Brain (organoid and tissue), 16 donors: ENCODE measurements at places on chromosomes 2 and 18. TPM values are rescaled to one million over a fixed set of nuclear protein-coding genes. Genes with fewer than 3 reads are reported as not detected.

DNA sequence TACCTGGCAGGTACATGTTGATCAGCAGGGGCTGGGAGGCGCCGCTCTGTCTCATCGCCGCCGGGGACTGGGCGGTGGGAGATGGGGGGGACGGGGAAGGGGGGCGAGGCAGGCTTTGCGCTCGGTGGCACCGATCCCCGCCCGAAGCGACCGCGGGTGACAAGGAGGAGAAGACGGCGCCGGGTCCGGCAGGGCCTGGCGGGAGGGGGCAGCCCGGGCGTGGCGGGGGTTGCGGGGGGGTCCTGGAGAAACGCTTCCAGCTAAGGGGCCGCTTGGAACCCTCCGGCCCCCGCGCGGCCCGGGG is at the start of gene FEV:
Gene FEV, minus strand, starts transcription at position 164 of the 304 bp plus-strand sequence. Its CDS starts 109 bp downstream, at position 55.
- DNase-seq: no peak

DNA sequence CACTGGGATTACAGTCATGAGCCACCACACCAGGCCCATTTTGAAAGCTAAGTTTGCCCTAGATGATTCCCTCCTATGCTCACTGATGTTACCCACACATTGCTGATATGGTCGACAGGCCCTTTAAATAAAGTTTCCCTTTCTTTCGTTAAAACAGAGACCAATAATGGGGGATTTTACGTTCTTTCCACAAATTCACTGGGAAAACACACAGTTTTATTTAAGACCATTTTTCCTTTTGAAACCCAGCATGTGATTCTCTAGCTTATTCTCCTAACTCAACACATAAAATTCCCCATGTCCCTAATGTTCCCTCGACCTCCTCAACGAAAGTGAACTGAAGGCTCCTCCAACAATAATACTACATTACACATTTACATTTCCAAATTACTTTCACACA is 223.2 kb downstream of the ANAPC1 start:
- no peak for DNase-seq

DNA sequence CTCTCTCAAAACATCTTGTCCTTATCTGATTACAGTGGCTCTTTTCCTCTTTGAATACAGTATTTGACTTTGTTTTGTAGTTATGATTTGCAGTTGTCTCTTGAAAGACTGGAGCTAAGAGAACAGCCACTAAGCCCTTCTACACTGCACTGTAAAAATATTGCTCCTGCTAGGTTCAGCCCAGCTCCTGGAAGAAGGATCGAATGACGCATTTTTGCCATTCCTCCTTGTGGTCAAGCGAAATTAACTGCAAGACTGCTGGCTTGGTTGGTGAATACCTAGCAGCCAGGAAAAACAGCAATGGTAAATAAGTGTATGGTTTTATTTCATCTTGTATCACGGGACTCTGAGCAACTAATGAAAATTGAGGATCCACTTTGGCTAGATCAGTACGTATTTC is 407.8 kb upstream of the CDH2 start:
- DNase-seq: no peak

ZAP70 gene
- not detected for polyA plus RNA-seq

DNA sequence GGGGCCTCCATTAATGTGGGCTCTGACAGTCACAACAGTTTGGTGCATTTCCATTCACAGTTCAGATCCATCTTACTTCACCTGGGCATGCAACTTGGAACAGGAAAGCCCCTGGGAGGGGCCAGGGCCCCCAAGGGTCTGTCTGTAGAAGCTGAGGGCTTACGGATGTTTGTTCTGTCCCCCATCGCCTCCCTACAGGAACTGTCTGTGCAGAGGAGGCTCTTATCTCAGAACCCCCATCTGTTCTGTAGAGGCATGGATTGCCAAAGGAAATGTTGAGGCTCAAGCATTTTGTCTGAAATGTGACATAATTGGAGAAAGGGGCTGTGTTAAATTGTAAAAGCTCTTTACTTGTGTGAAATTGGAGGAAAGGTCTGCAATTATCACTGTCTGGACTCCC is 334.3 kb downstream of the CLIP4 start:
- DNase-seq: no peak

DNA sequence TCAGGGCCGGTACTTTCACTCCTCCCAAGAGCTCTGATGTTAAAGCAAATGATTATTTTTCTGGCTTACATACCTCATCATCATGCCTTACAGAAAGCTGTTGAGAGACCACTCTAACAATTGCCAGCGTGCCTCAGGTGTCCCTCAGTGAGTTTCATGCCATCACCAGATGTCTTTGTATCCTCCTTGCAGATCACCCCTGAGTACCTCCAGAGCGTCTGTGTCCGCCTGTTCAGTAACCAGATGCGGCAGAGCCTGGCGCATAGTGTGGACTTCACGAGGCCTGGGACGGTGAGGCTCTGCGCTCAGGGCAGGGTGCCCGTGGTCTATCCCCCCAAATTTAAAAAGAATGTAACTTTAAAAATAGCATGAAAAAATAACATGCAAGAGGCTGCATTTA is 41.3 kb downstream of the ARMC9 start:
- DNase-seq: no peak

CD8B2 gene
- 1.6 TPM for polyA plus RNA-seq

- no peak for DNase-seq
Measured at GRCh38 chr2:24339856-24340262, 20.5 kb downstream of the ITSN2 start.

- no peak for DNase-seq
Measured at GRCh38 chr2:45438872-45439665, 172.0 kb downstream of the SRBD1 start.

DNA sequence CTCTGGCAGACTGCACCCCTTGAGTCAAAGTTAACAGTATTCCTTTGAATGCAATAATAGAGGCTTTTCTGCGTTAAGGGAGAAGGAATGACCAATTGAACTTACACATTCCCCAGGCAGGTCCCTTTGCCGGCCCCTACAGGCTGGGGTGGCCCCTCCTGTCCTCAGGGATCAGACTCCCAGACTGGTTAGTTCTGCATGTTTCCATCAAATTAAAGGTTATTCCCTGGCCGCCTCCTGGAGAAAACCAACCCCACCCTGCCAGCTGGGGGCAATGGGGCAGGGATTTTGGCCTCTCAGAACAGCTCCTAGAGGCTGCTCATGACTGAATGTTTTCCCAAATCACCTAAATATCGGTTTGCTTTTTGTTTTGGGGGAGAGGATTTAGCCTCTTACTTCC is 199.6 kb downstream of the MGAT5 start:
- DNase-seq: no peak

DNA sequence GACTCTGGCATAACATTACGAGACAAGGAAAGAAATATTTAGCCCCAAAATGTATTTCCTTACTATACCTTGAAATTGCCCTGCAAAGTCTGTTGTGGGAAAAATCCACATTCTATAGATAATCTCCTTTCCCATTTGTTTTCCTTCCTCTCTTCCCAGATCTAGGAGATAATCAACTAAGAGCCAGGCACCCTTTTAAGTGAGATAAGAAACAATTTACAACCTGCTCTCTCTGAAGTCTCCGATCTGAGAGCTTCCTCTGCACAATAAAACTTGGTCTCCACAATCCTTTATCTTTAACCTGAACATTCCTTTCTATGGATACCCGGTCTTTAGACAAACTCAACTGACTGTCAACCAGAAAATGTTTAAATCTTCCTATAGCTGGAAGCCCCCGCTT is 1160.7 kb upstream of the NRXN1 start:
- no peak for DNase-seq

- DNase-seq: no peak
Measured at GRCh38 chr18:59735269-59735860, 38.1 kb upstream of the CCBE1 start.

IL37 gene
- not detected for polyA plus RNA-seq

GRCh38 chr18:6979954-6980353 is 137.6 kb downstream of the LAMA1 start:
- DNase-seq: no peak

IL1R2 gene
- polyA plus RNA-seq: 0.31 TPM

- DNase-seq: no peak
Measured at GRCh38 chr18:9404565-9405060, 70.0 kb downstream of the TWSG1 start.

CXCR4 gene
- polyA plus RNA-seq: 89.1 TPM

SERPINB7 gene
- not detected for polyA plus RNA-seq

- no peak for DNase-seq
Measured at GRCh38 chr2:31354837-31355236, 59.7 kb downstream of the XDH start.

NEMP2 gene
- polyA plus RNA-seq: 4.0 TPM

DNA sequence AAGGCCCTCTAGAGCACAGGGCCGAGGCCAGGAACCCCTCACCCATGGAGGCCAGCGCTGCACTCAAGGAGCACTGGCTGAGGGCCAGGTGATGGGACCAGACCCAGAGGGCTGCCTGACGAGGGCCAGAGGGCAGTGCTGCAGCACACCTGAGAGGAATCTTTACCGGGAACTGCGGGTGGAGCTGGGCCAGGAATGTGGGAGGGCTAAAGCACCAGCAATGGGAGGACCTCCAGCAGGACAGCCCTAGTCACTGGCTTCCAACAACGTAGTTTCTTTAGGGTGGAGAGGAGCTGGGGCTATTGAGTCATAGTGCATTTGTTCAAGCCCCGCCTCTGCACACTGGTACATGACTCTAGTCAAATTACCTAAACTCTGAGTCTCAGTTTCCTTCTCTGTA is 143.4 kb downstream of the TMEM17 start:
- no peak for DNase-seq

DNA sequence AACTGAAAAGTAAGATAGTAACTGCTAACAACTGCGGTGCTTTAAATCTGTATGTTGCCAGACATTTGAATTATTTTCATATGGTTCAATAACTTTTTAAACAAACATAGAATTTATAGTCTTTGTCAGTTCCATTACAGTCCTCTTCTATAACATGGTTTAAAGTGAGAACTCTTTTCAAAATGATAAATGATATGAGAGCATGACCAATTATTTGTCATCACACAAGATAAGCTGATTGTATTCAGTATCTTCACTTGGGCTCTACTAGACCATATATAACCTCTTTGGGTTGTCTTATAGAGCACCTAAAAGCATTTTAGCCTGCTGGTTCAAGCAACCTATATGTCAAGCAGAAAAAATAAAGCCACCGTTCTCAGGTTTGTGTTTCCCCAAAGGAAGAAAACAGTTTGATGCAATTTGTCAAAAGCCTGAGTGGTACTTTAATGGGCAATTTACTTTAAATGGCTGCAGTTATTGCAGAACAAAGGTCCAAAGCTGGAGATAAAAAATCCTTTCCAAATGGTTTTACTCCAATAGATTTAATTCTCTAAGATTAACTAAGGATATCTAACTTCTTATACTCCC is 298.4 kb downstream of the FSIP2 start:
- no peak for DNase-seq
